ENCODE measurements at places on chromosomes 6 and 20.

GRCh38 chr6:34961574-34961973 lies 72.5 kb downstream of the ANKS1A start:
- DNase-seq = no peak

- no peak for DNase-seq
These were observed 33.5 kb downstream of the CARMIL1 start for GRCh38 chr6:25312703-25313102.

DNA sequence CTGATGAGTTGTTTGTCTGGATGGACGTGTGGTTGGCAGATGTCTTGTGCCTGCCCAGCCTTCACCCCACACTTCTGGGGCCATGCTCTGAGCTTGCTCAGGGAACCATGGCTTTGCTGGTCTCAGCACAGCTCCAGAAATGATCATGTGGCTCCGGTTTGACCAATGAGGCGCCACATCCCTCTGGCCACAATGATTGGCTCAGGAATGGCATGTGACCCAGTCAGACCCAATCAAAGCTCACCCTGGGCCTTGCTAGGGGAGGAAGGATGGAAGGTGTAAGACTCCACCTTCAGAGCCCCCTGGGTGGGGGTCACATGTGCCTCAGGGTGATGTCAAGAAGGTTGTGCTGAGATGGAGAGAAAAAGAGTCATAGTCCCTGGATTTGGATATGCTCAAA lies 281.6 kb upstream of the SULF2 start:
- DNase-seq = no peak

DNA sequence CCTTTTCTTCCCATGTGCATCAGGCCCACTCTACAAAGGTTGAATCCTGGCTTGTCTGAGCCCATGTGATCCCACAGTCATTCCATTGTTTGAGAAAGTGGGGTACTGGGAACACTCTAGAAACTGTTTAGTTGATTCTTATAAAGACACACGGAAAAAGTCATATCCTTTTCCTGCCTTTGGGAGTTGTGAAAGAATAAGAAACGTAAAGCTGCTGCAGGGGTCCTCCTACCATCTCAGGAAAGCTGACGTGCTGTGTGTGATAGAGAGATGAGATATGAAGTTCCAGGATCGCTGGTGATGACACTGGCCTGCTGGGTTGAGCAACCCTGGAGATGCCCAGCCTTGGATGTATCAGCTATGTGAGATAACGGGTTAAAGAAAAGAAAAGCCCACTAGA lies 21.3 kb upstream of the HLA-DRB5 start:
- no peak for DNase-seq

- DNase-seq = no peak
These were observed 48.0 kb downstream of the MUC22 start for GRCh38 chr6:31058128-31058894.

DNA sequence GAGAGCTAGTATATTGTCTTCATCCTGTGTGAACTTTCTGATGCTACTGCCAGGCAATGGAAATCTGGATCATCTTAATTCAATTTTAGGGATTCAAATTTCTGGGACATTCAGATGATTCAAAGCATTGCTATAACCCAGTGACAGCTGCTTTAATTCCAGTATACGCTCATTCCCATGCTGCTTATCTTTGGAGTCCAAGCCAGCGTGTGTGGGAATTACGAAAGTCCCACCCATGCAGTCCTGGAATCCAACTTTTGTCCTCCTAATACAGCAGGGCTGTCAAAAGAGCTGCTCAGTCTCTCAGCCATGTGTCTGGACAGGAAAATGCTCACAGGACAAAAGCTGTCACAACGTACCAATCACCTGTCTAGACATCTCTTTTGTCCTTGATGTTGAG lies 219.8 kb downstream of the LAMA2 start:
- DNase-seq = no peak

DNA sequence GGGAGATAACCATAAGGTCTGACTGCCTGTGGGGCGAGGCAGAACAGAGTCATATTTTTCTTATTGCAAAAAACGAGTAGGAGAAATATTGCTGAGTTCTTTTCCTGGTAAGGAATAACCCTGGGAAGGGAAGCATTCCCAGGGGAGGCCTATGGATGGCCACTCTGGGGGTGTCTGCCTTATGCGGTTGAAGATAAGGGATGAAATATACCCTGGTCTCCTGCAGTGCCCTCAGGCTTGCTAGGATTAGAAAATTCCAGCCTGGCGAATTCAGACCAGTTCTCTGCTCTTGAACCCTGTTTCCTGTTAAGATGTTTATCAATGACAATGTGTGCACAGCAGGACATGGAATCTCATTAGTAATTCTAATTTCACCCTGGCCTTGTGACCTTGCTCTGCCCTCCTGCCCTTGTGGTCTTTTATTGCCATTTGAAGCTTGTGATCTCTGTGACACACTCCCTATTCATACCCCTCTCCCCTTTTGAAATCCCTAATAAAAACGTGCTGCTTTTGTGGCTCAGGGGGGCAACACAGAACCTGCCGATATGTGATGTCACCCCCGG lies 491.1 kb upstream of the EYS start:
- DNase-seq = no peak

DNA sequence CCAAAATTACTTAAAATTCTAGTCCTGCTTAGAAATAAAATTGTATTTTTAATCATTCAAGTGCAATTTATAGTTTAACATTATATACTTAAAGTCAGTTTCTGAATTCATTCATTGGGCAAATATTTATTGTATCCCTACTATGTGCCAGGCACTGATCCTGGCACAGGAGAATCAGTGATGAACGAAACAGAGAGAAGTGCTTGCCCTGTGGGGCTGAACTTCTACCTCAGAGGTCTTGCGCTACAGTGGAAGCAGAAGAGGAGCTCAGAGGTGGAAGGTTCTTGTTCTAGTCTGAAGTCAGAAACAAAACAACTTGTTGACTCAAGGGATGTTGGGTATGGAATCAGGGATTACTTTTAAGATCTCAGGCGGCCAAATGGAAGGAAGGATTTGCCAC lies 6.0 kb downstream of the CLDN20 start:
- DNase-seq = no peak

- DNase-seq = no peak
These were observed 150.7 kb upstream of the BTBD3 start for GRCh38 chr20:11766961-11767360.

DNA sequence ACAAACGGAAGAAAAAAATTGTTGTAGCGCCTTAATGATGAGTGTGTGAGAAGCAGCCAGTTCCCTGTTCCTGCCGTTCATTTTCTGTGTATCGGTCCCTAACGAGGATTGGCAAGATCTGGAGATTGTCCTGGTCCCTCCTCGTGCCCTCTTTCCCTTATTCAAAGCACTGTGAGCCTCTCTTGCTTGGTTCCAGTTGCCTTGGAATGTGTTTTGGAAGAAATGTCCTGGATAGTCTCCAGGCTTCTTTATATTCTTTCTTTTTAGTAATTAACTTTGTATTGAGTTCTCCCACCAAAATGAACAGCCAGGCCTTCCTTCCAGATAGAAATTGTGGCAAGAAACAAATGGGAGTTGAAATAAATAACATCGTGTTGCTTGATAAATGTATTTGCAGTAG lies 348.3 kb downstream of the CDH26 start:
- no peak for DNase-seq

DNA sequence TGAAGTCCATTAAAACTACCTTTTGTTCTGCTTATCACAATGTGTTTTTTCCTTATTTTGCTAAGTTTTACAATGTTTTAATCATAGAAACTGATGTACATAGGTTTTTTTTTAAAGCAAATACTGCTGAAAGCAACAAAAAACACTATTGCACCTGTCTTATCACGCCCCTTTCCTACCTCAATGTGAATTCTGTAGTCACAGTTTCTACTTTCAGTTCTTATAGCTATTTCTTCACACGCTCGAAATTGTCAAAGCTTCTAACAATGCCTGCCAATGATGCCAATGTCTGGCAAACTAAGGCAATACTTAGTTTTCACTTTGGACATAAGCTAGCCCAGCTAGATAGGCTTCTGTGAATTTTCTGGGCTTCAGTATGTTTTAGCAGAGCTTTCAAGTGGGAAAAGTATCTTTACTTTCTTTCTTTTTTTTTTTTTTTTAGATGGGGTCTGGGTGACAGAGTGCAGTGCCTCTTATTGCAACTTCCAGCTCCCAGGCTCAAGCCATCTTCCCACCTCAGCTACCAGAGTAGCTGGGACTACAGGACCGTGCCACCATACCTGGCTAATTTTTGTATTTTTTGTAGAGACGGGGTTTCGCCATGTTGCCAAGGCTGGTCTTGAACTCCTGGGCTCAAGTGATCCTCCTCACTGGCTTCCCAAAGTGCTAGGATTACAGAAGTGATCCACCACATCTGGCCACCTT lies 85.5 kb upstream of the HTR1B start:
- DNase-seq = no peak

DNA sequence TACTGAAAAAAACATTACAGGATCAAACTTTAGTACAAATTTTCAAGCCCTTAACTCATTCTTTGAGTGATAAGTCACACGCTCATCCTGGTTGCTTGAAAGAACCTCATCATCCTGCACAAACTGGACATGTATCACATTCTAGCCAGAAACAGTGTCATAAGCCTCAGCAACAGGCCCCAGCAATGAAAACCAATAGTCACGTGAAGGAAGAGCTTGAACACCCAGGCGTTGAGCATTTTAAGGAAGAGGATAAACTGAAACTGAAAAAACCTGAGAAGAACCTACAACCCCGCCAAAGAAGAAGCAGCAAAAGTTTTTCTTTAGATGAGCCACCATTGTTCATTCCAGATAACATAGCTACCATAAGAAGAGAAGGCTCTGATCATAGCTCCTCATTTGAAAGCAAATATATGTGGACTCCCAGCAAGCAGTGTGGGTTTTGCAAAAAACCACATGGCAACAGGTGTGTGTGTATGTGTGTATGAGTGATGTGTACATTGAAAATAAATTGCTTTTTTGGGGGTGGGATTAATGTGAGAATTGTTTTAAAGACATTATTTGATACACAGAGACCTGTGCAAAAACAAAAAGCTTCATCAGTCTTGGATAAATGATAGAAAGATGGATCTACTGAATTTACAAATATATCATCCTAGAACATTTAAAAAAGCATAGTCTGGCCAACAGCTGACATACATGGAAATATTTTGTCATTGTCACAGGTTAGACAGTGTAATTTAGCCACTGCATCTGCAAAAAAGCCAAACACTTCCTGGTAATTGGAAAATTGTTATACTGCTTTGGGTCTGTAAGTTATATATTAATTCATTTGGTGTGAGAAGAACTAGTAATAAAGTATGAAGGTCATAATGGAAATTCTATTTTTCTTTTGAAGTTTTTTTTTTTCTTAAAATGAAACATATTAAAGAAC lies 50.1 kb downstream of the PHF3 start:
- no peak for DNase-seq

DNA sequence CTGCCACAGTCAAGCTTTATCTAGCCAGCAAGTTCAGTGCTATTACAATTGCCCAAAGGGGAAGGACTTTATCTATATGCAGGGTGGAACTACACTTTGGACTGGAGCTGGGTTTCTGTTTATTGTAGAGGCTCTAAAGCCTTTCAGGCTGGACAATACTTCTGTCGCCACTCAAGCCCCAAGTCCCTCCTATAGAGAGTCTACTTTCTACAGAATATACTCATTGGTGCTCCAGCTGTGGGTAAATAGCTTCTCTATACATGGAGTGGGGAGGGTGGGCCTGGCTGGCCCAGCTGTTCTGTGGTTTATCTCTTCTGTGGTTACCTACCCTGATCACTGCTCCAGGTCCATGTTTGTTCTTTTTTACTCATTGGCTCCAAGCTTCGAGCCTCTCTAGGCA lies 151.8 kb upstream of the MYLIP start:
- no peak for DNase-seq

GRCh38 chr6:128024969-128025368 lies 124.1 kb upstream of the THEMIS start:
- no peak for DNase-seq

GRCh38 chr6:117280922-117281321 lies 15.6 kb downstream of the VGLL2 start:
- DNase-seq = no peak

GRCh38 chr6:86738078-86738477 lies 199.2 kb upstream of the HTR1E start:
- no peak for DNase-seq

DNA sequence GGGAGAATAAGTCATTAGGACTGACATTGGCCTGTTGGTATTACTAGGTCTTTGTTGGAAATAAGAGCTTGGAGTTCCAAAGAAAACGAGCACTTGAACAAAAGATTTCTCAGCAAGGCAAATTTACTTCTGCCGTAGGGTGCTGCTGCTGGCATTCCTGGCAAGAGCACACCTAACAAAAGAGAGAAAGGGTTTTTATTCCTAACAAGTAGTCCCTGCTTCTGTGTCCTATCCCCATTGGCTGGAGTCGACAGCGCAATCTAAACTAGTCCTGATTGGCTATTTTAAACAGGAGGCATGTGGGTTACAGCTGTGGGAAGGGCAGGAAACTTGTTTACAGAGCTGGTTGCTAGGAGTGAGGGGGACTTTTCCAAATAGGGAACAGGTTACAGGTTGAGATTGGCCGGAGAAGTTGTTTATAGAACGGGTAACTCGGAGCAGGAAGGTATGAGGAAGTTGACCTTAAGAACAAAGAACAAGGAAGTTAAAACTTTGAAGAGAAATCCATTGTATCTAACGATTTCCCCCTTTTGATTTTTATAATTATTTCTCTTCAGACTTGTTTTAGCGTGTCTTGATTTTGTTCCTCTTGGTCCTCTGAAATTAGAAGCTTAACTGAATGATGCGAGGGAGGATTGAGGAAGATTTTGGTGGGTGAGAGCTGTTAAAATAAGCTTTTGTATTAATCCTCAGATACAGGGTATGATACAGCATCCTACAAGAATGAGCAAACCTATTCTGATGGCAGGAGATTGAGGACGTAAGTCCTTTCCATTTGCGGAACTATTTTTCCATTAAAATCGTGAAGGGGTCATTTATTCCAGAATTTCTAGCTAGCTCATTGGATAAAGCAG lies 3.4 kb upstream of the ZNFX1 start:
- DNase-seq = no peak

GRCh38 chr20:32718749-32719348 lies 24.4 kb downstream of the COMMD7 start:
- DNase-seq = no peak

DNA sequence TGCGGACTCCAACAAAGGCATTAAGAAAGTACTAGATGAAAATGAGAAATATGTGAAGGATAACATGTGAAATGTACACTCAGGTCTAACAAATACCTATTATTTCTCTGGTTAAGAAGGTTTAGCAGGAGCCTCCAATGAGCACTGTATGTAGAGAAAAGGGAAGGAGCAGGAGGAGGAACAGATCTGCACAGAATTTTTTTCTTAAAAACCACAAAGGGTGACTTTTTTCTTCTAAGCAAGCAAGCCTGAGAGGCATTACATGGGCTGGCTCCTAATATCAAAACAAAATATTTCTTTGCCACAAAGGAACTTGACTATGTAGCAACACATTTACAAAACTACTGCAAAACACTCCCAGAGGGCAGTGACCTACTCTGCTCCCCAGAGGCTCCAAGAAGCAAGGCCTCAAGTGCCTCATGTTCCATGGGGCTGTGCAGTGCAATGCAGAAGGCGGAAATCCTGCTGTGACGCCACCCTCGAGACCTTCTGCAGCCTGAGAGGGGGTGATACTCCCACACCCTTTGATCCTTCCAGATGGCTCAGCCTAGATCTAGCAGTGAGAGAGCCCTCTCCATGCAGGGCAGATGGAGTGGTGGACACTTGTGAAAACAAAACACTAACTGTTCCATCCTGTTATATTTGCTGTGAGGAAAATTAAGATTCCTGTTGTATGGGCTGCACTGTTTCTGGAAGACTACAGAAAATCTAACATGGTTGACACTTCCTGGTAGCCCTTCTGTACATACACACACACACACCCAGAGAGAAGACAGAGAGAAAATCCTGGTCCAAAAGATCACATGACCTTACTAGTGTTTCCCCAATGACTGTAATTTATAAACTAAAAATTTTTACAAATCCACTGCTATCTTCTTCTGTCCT lies 36.0 kb upstream of the SMIM29 start:
- DNase-seq = no peak

GRCh38 chr6:7763881-7764280 lies 38.0 kb downstream of the BMP6 start:
- DNase-seq = no peak
